ENCODE measurements at places on chromosomes 1 and 21.

DNA sequence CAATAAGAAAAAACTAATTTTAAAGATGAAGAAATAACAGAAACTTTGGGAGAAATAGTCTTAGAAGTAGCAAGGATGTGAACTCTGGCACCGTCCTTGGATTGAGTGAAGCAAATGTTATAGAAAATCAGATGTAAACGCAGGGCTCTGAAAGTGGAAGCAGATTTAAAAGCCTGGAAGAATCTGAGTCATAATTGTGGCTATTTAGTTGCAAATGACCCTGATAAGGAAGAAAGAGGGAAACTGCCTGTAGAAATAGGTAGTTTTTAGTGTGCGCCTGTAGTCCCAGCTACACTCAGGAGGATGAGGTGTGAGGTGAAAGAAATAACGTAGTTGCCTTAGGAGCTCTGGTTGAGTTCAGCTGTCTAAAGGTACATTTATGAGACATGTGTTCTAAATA is 101.0 kb downstream of the NGF start:
- DNase-seq: no peak

DNA sequence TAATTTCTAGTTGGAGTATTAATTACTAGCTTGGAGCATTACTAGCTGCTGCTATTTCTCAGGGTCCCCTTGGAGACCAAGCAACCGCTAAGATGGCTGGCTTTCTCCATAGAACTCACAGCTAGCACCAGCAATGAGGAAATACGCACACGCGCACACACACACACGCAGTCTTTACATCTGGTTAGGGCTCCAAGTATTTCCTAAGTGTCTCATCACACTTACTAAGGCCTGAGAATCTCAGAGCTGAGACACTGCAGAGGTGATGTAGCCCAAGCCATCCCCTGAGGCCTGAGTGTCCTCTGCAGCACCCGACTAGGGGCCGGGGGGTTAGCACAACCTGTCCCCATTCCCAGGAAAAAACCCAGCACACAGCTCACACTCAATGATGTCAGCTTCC is 42.5 kb downstream of the ITPKB start:
- no peak for DNase-seq

GRCh38 chr1:210781652-210782051 is 352.3 kb downstream of the KCNH1 start:
- no peak for DNase-seq

DNA sequence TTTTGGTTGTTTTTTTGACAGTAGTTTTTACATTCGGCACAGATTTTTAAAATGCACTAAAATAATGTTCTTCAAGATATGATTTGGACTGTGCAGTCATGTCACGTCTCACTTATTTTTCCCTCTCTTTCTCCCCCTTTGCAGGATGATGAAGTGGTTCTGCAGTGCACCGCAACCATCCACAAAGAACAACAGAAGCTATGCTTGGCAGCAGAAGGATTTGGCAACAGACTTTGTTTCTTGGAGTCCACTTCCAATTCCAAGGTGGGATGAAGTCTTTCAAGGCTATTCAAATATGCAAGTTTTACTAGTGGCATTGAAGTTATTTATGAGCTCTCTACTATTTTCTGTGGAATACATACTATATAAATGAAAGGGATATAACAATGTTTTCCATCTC is 228.4 kb downstream of the RYR2 start:
- no peak for DNase-seq

- DNase-seq: no peak
Observed at GRCh38 chr1:166174108-166174507, 7.3 kb upstream of the FAM78B start.

- DNase-seq: no peak
Observed at GRCh38 chr21:45088116-45088515, 13.7 kb downstream of the ADARB1 start.

- DNase-seq: no peak
Observed at GRCh38 chr1:240287722-240288121, 196.0 kb downstream of the FMN2 start.

GRCh38 chr1:9705337-9706093 is 54.0 kb downstream of the PIK3CD start:
- no peak for DNase-seq

DNA sequence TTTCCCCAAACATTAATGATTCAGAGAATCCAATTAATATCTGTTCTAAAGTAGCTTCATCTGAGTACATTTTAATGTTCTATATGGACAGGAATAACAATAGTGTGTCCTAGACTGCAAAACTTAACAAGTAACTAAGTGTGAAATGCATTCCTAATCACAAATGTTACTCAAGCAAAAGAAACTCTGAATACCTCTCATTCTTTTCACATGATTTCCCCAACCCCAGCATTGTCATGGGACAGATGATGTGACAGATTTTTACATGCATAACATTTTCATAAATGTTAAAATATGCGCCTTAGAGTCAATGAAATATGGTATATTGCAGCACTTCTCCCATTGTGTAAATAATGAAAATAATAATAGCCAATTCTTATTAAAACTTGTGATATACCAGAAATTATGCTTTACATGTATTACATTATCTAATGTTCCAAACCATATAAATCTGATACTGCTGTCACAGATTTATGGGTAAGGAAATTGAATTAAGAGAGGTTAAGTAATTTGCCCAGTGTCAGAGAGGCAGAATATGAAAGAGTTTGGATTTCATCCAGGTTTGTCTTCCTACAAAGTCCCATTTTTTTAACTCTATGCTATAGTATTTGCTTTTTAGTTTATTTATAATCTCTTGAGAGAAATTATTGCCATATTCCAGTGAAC is 269.4 kb downstream of the LRRC7 start:
- no peak for DNase-seq

GRCh38 chr21:41460578-41461527 is 34.8 kb downstream of the MX1 start:
- peak; percentile 55 for DNase-seq

GRCh38 chr1:242876030-242876429 is 351.5 kb upstream of the PLD5 start:
- DNase-seq: no peak

DNA sequence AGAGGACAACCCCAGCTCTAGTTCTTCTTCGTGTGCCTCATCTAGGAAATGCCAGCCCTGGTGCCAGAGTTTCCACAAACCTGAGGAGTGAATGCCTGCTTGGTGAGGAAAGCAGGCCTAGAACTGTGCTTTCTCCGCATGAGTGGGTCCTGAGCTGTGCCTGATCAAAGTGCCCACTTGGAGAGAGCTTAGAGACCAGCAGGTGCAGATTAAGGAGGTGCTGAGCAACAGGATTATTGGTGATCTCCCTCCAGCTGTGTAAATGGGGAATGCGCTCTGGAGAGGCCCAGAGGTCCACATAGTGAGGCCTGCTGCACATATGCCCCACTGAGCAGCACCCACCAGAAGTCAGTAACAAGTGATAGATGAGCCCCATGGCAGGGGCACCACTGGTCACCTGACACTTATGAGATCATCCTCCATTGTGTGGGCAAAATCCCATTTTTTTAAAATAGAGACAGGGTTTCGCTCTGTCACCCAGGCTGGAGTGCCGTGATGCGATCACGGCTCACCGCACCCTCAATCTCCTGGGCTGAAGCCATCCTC is 127.2 kb upstream of the ZC3H12A start:
- DNase-seq: no peak

DNA sequence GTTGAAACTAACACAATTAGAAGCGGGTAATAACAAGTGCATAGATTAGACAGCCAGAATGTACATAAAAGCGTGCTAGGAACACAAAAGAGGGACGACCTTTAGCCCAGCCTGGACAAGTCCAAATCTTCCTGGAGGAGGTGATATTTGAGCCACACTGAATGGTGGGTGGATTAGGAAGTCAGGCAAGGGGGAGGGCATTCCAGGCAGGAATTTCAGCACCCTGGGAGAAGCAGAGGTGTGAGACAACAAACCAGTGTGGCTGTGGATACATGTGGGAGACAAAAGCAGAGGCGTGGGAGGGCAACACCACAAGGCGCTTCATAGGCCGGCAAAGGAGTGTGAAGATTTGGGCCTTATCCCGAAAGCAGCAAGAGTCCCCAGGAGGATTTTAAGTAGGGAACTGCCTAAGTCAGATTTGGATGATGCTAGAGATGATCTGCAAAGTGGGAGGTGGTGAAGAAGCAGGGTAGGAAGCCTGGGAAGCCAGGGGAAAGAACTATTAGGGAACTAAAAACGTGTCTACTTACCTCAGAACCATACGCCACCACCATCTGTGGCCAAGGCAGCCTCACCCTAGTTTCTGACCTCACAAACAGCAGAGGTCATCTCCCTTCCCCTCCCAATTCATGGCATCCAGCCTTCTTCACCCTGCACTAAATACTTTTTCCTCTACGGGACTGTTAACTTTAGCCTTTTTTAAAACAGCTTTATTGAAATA is 81.8 kb downstream of the GLUL start:
- DNase-seq: no peak
